Effector memory CD8-positive, alpha-beta T cell (primary cell): ENCODE measurements at places on chromosomes 4 and X.

- DNase-seq, result no peak
Measured at GRCh38 chr4:152693871-152694270, 14.1 kb upstream of the TMEM154 start.

GRCh38 chr4:1417522-1418390 lies 11.5 kb upstream of the NKX1-1 start:
- no peak for DNase-seq

DNA sequence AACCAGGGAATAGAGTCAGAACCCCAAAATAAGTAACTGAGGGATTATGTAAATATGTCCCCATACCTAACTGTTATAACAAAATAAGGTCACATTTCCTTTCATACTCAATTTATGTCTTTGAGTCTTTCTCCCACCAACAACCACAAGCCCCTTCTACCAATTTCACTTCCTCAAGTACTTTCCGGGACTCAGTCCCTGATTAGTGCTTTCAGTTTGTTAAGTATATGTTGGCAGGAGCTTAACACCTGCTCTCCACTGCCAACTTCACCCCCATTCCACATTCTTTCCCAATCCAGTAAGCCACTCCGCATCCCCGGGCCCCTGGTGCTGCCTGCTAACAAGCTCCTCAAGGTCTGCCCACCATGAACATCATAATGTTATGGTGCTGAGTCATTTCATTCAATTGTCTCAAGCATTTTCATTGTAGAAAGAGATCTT lies 71.3 kb upstream of the SPRY1 start:
- no peak for DNase-seq

- no peak for DNase-seq
Measured at GRCh38 chrX:32847921-32848320, 363.4 kb downstream of the DMD start.

DNA sequence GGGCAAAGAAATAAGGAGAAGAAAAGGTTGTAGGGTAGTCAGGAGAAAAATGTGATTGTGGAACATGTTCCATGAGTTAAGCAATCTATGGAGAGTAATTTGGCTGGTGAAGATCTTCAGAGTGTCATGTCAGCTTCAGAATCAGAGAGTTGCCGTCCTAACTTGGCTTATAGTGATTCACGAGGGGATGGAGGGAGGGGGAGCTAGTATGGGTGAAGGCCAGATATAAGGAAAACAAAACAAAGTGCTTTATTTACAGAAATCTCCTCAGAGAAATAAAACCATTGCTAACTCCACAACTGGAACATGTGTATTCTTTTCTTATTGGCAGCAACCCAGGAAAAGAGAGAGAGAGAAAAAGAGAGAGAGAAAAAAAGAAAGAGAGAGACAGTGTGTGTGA lies 256.5 kb upstream of the NRK start:
- DNase-seq, result no peak

GRCh38 chr4:545612-546011 lies 30.5 kb downstream of the TMEM271 start:
- no peak for DNase-seq

GRCh38 chr4:188282471-188283232 lies 143.4 kb downstream of the TRIML1 start:
- DNase-seq, result no peak

DNA sequence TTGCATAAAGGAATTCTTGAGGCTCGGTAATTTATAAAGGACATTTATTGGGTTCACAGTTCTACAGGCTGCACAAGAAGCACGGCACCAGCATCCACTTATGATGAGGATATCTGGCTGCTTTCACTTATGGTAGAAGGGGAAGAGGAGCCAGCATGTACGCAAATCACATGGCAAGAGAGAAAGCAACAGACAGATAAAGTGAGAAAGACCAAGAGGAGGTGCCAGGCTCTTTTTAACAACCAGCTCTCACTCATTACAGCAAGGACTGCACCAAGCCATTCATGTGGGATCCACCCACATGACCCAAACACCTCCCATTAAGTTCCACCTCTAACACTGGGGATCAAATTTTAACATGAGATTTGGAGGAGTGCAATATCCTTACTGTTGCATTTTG lies 1198.2 kb downstream of the ADGRL3 start:
- no peak for DNase-seq

- no peak for DNase-seq
Measured at GRCh38 chr4:21845663-21846062, 102.9 kb downstream of the KCNIP4 start.

DNA sequence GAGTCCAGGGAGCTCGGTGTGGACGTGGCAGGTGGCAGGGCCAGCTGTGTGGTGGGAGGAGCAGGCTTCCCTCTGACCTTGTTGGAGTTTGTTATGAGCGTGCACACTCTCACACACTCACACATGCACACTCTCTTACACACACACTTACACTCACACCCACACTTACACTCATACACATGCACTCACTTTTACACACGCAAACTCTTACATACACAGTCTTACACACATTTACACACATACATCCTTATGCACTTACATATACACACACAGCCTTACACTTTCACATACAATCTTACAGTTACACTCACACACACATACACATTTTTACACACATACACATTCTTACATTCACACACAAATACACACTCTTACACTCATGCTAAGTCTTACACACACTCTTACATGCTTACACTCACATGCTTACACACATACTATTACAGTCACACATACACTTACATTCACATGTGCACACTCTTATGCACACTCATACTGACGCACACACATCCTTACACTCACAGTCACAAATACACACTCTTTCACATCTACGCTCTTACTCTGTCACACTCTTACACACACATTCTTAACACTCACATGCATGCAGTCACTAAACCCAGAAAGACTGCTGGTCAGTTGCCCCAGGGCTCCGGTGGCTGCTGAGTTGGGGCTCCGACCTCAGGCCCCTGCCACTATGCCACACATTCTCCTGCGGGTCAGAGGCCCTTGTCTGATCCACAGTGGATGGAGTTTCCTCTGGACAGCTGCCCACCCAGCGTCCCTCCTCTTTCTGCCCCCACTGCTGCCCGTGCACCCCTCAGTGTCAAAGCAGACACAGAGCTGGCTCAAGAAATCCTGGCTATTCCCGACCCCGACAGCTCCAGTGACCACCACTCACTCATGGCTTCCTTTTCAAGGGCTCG lies 95.8 kb downstream of the ADRA2C start:
- DNase-seq, result no peak

- no peak for DNase-seq
Measured at GRCh38 chr4:141158219-141158618, 24.9 kb upstream of the RNF150 start.

- no peak for DNase-seq
Measured at GRCh38 chr4:149055624-149056023, 613.4 kb upstream of the NR3C2 start.

- DNase-seq, result no peak
Measured at GRCh38 chrX:8946563-8946962, 87.4 kb downstream of the FAM9B start.

- no peak for DNase-seq
Measured at GRCh38 chr4:117740736-117741135, 293.6 kb upstream of the NDST3 start.

DNA sequence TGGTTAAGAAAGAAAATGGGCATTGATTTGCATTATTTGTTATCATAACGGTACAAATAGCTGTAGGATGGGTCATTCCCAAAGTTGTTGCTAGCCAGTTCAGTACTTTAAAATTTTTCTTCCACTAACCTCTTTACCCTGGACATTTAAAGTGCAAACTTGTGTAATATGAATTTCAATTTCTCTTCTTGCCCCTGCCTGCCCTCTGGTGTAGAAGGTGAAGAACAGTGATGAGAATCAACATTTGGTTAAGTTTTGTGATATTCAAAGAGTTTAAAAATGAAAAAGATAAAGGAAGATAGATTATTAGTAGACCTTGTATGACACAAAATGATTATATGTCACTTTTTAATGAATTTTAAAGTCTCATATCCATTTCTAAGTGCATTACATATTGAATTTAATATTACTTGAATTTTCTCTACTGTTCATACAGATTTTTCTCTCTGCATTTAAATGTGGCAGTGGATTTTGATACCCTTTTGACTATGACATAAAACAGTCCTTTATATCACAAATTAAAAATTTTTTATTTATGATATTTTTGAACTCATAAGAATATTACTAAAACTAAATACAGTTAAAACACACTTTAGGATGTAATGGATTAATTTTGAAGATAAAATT lies 337.7 kb downstream of the BMPR1B start:
- no peak for DNase-seq

- DNase-seq, result no peak
Measured at GRCh38 chr4:68366600-68366999, 16.7 kb upstream of the YTHDC1 start.

- no peak for DNase-seq
Measured at GRCh38 chr4:121192480-121192879, 28.4 kb upstream of the TNIP3 start.

GRCh38 chr4:87365348-87365747 lies 25.6 kb downstream of the HSD17B11 start:
- no peak for DNase-seq

GRCh38 chr4:141473952-141474351 lies 162.4 kb upstream of the IL15 start:
- DNase-seq, result no peak

DNA sequence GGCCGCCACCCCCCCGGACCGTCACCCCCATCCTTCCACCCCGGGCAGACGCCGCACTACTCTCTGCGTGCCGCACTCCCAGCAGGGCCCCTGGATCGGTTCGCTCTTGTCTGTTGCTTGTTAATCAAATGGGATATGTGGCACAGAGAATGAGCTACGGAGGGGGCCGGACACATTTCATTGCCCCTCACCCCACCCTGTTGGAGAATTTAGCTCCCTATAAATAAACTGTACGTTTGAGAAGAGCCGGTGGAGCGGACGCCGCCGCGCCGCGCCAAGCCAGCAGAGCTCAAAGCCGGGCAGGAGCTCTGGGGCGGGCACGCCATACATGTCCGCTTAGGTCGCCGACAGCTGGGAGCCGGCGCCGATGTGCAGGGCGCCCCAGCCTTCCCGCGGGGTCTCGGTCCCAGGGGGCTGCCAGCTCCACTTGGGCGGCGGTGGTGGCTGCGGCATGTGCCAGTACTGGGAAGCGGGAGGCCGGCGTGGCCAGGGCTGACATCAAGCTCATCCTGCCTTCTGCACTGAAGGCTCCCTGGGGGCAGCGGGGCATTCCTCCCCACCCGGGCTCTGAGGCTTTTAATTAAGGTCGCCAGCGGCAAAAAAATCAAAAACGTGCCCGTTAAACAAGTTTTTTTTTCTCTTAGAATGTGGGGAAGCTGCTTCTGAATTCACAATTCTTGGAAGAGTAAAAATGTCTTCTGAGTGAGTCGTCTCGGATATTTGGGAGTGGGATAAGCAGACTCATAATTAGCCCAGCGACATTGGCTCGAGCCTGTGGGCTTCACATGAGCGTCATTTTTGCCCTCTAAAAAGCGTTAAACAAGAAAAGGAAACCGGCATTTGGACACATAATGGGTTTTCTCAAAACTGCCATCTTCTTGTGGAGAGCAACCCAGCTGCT lies 1.1 kb upstream of the PCDH19 start:
- DNase-seq, result no peak

DNA sequence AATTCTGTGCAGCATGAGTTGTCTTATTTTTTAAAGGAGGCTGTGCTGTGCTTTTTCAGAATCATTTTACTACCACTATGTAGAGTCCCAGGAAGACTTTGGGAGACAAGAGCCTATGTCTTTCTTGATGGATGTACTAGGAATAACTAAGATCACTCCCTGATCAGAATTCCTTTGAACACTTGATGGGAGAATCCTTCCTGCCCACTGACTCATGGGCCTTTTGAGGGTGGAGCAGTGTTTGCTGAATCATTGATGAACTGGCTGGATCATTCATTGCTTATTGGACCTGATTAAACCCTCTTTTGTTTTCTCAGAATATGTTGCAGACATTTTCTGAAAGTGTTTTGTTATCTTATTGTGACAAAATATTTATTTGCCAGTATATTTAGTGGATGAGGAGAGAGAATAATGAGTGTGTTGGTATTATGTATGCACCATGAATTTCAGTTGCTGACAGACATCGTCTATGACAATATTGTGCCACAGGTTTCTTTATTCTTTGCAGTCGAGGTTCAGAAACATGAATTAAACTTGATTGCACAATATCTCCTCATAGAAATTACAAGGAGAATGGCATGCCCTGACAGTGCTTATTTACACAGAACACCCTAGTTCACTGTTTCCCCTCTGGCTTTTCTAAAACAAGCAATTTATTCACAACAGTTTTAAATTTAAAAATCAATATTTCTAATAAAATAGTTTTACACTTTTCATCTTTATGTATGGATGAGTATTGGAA lies 36.3 kb downstream of the POU4F2 start:
- no peak for DNase-seq

- no peak for DNase-seq
Measured at GRCh38 chrX:24955372-24955930, 60.3 kb downstream of the ARX start.

DNA sequence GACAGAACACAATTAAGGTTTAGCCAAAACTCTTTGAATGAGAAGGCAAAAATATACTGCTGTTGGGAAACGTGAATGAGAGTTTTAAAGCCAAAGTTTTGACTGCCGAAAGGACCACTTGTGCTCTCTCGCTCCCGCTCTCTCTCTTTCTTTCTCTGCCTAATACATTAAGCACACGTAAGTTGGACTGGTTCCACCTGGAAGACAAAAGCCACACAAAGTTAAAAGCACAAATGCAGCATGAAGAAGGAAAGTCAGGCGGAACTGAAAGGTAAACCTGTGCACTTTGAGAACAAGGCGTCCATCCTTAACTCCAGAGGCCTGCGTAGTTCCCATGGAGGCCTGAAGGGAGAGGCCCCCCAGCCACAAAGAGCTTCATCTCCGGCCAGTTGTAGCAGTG lies 1.9 kb downstream of the DCAF12L2 start:
- no peak for DNase-seq

DNA sequence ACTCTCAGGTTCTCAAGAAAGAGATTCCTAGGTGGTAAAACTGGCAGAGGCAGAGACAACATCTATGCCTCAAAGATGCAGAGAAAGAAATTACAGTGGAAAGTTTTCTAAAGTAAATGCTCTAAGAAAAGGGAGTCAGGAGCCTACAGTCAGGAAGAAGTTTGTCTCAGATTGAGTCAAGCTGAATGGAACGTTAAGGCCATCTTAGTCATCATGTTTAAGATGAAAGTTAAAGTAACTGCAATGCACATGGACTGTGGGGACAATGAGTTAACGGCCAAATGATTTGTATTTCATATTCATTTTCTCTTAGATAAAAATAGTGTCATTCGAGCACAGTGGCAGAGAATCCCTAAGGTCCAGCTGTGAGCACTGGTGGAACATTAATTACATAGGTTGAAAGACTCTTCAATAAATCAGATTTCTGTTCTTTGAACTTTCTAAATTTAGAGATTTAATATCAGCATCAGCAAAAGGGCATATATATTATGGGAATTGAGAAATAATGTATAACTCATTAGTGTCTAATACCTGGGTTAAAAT lies 384.6 kb downstream of the DTHD1 start:
- no peak for DNase-seq
